ENCODE measurements at places on chromosomes 5 and 9.
A peak's percentile ranks its signal among the peaks of the same experiment; 100 is the strongest.

- no peak for DNase-seq
These were observed 5.5 kb upstream of the CAMLG start for GRCh38 chr5:134732819-134733218.

GRCh38 chr5:34905564-34905963 is 9.7 kb downstream of the RAD1 start:
- DNase-seq = no peak

DNA sequence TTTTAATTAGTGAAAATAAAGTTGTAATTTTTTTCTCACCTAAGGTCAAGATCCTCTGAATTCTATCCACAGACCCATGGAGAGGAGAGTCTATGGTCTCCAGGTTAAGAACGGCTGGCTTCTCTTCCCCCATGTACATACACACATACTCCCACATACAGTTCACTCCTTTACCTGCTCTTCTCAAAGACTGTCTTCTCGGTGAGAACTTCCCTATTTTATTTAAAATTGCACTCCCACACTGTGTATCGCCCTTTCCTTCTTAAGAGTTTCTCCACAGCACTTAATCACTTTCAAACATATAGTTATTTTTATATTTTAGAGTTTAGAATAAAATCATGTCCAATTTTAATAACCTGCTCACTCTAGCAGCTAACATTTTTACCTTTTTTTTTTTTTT is 3.6 kb upstream of the JADE2 start:
- DNase-seq = no peak

DNA sequence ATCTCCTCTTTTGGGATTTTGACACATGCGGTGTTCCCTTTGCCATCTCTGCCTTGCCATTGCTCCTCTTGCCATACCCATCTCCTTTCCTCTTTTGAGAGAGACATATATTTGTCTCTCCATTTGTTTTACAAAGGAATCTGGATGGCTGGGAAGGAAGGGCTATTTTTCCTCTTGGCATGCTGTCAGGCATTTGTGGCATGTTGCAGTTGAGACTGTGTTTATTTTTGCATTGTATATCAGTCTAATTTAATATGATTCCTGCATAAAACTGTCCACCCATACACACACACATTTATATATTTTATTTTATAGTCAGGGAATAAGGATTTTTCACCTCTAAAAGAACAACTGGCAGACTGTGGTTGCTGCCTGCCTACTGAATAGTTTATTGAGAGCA is 1105.8 kb upstream of the SEMA6A start:
- DNase-seq = no peak

- DNase-seq = no peak
These were observed 1.4 kb downstream of the NCS1 start for GRCh38 chr9:130173666-130173983.

DNA sequence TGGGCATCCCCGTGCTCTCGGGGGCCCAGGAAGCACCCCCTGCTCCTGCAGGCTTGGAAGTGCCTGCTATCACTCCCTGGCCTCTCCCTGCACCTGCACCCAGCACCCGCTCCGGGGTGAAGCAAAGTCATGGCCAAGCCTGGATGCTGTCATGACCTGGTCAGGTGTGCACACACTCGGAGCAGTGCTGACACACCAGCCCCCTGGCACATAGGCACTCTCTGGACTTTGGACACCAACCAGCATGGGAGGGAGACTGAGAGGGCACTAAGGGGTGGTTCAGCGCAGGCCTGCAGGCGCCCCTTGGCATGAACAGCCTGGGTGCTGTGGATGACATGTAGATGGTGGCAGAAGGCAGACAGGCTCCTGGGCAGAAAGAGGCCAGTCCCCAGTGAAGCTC is 158.6 kb downstream of the GHR start:
- DNase-seq = no peak

- DNase-seq = no peak
These were observed 3.6 kb upstream of the ENG start for GRCh38 chr9:127858041-127858512.

GRCh38 chr9:130692321-130692720 is 1.3 kb upstream of the EXOSC2 start:
- DNase-seq = no peak

GRCh38 chr5:73638344-73639095 is 12.5 kb downstream of the ARHGEF28 start:
- DNase-seq = no peak

DNA sequence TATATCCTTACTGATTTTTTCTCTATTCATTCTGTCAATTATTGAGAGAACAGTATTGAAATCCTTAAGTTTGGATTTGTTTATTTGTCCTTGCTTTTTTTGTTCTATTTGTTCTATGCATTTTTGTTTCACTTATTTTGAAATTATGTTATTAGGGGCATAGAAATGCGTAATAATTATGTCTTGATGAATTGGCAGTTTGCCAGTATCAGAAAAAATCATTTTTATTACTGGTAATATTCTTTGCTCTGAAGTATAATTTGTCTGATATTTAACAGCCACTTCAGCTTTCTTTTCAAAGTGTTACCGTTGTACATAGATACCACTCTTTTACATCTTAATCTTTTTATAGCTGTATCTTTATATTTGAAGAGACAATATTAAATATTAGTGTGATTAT is 2090.9 kb upstream of the WWC1 start:
- DNase-seq = no peak

DNA sequence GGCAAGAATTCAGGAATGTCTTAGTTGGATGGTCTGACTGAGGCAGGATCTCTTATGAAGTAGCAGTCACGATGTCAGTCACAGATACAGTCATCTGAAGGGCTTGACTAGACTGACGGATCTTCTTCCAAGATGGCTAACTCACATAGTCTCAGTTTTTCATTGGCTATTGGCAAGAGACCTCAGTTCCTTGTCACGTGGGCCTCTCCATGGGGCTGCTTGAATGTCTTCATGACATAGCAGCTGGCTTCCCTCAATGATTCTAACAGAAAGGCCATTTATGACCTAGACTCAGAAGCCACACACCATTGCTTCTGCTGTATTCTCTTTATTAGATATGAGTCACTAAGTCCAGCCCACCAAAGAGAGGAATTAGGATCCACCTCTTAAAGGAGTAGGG is 4.7 kb downstream of the APC start:
- DNase-seq = no peak

GRCh38 chr5:84259283-84260045 is 125.2 kb downstream of the EDIL3 start:
- DNase-seq = no peak

- DNase-seq = no peak
These were observed 211.0 kb downstream of the PDE4D start for GRCh38 chr5:59682542-59682941.

GRCh38 chr9:119477197-119477596 is 108.0 kb upstream of the BRINP1 start:
- DNase-seq = no peak

DNA sequence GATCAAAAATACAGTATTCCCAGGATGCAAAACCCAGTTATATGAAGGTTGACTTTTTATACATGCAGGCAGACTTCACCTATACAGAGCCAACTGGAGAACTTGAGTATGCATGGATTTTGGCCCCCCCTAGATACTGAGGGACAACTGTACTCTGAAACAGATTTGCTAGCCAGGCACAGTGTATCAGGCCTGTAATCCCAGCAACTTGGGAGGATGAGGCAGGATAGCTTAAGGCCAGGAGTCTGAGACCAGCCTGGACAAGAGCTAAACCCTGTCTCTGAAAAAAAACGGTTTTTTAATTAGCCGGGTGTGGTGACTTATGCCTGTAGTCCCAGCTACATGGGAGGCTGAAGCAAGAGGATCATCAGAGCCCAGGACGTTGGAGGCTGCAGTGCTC is 21.9 kb downstream of the PTBP3 start:
- DNase-seq = no peak

- no peak for DNase-seq
These were observed 179.5 kb downstream of the ARHGEF28 start for GRCh38 chr5:73805449-73805848.

GRCh38 chr9:128056086-128056485 is 11.0 kb downstream of the NAIF1 start:
- no peak for DNase-seq

DNA sequence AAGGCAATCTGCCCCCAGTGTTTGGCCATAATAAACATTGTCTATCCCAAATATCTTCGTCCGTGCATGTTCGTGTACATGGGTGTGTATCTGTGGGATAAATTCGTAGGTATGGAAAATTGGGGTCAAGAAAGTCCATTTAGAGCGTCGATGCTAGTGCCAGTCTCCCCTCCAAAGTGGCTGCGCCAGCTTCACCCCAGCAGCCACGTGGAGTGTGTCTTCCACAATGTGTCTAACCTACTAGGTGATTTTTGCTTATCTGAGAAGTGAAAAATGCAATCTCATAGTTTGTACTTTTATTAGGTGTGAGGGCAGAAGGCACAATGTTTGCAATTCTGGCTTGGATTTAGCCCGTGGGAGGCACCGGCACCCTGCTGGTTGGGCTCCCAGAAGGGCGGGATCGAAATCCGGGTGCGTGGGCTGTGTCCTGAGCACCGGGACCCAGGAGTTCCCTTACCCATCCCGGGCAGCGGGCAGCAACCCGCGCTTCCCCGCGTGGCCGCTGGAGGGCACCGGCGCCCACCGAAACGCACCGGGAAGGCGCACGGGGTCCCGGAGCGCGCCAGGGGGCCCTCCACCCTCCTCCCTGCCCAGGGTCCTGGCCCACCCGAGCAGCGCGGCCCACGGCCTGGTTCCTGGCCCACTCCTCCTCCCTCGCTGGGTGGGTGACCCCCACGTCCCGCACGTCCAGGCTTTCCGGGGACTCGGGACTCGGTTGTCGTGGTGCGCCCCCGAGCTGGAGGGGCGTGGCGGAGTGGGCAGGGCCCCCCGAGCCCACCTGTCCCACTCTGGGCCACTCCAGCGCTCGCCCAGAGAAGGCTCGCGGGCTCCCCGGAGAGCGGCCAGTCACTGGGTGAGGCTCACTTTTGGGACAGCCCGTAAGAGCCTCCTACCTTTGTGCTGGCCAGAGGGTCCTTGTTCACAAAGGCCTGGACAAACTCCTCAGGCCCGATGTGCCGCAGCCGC is 55.4 kb upstream of the RNF130 start:
- peak; percentile 47 for DNase-seq

GRCh38 chr5:91741764-91742505 is 358.8 kb upstream of the ARRDC3 start:
- DNase-seq = no peak
